ENCODE measurements at places on chromosomes 11 and 22. TPM values are rescaled to one million over a fixed set of nuclear protein-coding genes. Genes with fewer than 3 reads are reported as not detected.

Gene FAM83F
- total RNA-seq = 17.1 TPM

Gene FOLR3
- not detected for total RNA-seq

Gene UPK3A
- 2.0 TPM for total RNA-seq

Gene C1QTNF5
- total RNA-seq = 1.2 TPM

Gene HOATZ
- not detected for total RNA-seq

Gene L3MBTL2
- total RNA-seq = 24.3 TPM

Gene OR5A1
- not detected for total RNA-seq

Gene RASD2
- total RNA-seq = 0.09 TPM

Gene DCHS1
- total RNA-seq = 2.0 TPM

Gene EXPH5
- total RNA-seq = 18.1 TPM

Gene TMEM191C
- 7.5 TPM for total RNA-seq
